NCI-H345 (cell line): ENCODE measurements at places on chromosomes 3 and 15.

DNA sequence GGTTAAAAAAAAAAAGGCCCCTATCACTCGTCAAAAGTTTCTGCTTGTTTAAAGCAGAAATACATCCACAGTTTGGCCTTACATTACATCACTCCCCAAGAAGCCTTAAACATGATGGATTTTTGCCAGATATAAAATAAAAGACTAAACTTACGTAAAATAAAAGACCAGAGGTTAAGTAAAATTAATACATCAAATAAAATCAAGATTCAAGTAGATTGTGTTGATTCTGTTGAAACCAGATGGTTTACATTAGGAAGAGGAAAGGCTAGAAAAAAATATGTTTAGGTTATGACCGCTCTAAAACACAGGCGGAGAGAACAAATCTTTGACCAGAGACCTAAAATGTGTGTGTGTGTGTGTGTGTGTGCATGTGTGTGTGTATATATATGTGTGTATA is 104.1 kb downstream of the DUT start:
- DNase-seq, result no peak

DNA sequence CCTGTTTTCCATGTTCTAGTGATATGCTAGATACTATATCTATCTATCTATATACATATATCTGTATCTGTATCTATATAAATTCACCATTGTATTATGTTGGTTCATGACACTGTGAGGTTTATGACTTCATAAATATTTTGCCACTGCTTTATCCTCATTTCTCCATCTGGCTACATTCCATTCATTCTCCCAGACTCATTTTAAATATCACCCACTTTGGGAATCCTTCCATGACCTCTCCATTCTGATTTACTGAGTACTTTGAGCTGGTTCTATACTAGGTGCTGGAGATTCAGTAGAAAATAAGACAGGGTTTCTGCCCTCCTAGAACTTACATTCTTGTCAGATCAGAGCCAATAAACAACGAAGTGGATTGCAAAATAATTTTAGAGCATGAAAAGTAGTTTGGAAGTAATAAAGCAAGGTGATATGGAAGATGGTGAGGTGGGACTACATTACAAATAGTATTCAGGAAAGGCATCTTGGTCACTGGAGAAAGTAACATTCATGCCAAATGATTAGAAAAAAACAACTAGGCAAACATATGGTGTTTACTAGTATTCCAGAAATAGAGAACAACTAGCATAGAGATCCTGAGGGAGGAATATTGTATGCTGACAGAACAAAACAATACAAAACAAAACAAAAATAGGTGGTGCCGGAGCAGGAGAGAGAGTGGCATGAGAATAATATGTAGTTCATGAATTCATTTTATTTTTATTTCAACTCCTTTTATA is 11.6 kb upstream of the PLSCR4 start:
- no peak for DNase-seq

GRCh38 chr15:67879440-67880129 is 39.7 kb upstream of the RNU6-1 start:
- no peak for DNase-seq

DNA sequence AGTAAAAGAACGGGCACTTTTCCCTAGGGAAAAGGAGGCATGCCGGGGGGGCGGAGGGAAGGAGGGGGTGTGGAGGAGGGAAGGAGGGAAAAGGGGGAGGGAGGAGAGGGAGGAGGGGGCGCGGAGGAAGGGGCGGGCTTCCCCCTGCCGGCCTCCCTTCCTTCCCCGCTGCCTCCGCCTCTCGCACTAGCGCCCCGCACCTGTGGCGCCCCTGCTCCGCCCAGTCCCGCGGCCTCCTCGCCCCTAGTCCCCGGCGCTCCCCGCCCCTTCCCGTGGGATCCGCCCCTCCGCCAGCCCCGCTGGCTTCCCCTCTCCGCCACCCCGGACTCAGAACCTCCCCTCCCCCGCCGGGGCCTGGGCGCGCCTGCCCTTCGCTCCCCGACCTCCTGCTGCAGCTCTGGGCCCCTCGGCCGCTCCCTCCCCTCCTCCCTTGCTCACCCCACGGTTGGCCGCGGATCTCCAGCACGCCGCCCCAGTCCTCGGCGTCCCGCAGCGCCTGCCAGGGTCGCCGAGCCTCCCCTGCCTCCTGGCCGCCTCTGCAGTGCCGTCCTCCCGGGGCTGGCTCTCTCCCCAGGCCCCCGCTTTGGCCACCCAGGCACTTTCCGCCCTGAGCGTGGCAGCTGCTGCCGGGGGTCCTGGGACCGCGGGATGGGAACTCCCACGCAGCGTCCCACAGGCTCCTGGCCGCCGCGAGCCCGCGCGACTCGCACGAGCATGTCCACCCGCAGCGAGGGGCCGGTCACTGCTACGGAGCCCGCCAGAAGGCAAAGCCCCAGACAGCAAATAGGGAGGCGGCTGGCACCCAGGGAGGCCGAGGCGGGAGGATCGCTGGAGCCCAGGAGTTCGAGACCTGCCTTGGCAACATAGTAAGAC is 147.4 kb downstream of the TJP1 start:
- DNase-seq, result no peak

DNA sequence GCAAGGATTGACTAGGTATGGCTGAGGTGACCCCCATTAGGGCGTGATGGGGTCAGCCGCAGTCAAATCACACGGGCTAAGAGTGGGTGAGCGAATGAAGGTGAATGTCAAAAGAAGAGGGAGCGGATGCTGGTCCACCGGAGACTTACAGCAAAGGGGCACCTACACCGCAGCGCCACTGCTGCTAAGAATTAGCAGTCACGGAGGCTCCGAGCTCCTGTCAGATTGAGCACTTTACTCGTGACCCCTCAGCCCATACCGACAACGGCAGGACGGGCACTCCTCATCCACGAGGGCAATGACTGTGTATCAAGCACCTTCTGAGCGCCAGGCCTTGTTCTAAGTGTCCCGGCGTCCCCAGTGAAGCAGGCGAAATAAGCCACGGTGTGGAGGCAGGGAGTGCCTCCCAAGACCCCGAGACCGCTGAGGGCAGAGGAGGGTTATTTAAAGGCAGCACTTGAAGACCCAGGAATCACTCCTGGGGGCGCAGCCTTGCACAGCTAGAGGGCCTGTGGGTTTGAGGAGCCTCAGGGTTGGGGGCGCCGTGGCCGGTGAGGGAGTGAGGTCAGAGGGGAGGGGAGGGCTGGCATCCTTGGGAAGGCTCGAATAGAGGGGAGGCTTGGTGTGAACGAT is 61.6 kb upstream of the GATA2 start:
- no peak for DNase-seq

DNA sequence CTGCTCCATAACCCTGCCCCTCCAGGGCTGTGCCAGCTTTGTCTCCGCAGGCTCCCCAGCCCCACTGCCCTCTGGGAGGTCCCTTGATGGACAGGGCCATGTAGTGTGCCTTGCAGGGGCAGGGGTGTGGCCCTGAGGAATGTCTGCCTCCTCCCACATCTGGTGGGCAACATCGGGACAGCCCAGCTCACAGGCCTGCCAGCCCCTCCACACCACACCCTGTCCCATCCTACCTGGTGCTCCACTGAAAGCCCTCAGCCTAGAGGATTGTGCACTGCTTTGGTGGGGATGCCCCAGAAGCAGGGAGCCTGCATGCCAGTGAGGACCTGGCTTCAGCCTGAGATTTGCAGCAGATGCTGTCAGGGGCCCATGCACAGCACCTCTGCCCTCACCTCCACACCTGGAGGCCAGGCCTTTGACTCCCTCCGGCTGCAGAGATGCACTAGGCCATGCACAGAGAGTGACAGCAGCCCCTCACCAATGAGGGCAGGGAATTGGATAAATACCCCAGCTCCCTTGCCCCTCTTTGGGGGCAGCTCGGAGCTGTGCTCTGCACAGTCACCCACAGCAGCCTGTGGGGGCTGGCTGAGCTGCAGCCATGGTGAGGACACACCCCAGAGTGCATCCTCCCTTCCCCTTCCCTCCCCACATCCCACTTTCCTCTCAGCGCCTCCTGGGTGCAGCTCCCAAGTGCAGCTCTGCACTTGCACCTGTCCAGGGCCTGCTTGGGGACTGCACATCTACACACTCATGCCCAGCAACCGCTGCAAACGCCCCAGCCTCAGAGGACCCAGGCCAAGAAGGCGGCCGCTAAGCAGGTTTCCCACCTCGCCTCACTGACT is 2.7 kb downstream of the C3orf22 start:
- DNase-seq, result no peak

DNA sequence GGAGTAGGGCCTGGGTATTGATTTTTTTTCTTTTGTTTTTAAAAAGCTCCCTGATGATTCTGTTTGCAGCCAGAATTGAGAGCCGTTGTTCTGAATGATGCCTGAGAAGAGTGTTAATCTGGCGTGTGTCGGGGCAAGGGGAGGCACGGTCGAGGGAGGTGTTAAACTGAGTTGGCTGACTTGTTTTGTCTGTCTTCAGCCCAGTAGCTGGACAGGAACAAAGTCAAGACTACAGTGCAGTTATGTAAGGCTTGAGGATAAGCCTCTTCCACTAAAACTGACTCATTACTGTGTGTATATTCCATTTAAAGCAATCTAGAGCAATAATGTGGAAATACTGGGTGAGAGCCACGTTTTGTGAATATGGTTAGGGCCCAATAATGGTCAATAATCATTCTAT is 119.0 kb upstream of the DLG1 start:
- DNase-seq, result no peak

GRCh38 chr15:26767169-26767670 is 5.6 kb downstream of the GABRB3 start:
- no peak for DNase-seq

DNA sequence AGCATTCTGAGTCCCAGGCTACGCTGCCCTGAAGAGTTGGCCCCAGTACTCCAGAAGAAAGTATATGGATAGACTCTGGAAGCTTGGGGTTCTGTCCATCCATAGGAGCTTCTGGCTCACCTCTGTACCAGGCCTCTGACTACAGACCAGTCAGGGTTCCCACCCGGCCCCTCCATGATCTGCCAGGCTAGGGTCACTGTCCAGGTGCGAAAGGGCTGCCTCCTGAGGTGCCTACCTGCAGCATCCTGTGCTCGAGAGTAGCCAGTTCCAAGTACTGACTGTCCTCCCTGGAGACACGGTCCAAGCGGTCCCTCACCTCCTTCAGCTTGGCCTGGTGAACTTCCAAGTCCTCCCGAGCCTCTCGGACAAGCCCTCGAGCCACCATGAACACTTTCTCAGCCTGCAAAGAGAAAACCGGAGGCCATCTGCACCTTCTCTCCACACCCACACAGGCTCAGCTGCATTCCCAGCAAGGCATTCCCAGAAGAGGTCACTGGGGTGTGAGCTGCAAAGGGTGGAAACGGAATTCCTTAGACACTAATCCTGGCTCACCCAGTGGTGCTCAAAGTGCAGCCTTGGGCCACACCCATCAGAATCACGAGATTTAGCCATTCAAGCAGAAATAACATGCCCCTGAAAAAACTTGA is 3.7 kb upstream of the PLXNB1 start:
- no peak for DNase-seq

DNA sequence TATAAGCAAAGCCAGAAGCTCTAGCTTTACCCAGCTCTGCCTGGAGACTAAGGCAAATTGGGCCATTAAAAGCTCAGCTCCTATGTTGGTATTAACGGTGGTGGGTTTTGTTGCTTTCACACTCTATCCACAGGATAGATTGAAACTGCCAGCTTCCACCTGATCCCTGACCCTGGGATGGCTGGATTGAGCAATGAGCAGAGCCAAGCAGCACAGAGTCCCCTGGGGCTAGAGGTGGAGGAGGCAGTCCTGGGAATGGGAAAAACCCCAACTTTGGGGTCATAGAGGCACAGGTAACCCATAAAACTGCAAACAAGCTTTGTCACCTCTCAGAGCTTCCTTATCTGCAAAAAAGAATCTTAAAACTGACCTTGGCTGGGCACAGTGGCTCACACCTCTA is 6.6 kb downstream of the RHO start:
- DNase-seq, result no peak

- DNase-seq, result no peak
These were observed 106.0 kb downstream of the LRIG1 start for GRCh38 chr3:66394753-66395249.

- no peak for DNase-seq
These were observed 5.5 kb downstream of the SFMBT1 start for GRCh38 chr3:53040351-53040820.
